Stimulated activated CD8-positive, alpha-beta memory T cell treated with anti-CD3 and anti-CD28 coated beads, Interleukin-4, amount 100 ng/mL, for 4 hours (primary cell): ENCODE measurements at places on chromosomes 2 and 18.

GRCh38 chr2:41998186-41999127 is 49.4 kb upstream of the PKDCC start:
- DNase-seq, result no peak

DNA sequence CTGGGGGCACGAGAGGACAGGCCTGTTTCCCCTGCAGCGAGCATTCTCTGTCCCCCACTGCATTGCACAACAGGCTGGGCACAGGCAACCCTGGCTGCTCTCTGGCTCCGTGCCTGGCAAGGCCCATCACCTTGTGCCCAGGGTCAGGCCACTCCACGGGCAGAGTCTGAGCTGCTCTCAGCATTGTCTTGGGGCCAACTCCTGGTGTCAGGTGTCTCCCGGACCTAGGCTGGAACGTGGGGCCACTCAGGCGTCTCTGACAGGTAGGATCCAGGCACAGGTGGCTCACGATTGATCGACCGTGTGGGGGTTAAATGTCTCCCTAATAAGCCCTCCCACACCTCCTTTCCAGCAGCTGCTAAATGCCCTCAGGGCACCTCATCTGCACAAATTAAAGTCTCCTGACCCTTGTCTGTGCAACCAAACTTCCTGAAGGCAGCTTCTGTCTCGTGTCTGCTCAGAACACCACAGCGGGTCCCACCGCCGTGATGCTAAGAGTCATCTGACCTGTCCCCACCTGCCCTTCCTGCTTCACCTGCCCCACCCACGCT is 66.6 kb upstream of the GPC1 start:
- DNase-seq, result no peak

DNA sequence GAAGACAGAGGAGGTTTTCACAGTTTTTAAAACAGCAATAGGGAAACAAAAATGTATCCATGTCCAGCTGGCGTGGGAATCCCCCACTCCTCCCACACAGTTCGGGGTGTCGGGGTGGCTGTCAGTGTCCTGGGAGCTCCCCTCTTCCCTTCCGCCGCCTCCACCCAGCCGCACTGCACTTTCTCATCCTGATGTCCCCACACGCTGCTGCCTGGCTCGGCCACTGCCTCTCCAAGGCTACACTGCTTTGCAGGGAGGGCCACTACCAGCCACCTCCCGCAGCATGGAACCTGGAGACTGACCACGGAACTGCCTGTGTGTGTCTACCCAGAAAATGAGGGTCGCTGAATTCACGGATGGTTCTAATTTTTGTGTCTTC is 138.7 kb upstream of the CTDP1 start:
- no peak for DNase-seq

- DNase-seq, result no peak
These were observed 25.1 kb upstream of the CCL20 start for GRCh38 chr2:227788561-227789018.

DNA sequence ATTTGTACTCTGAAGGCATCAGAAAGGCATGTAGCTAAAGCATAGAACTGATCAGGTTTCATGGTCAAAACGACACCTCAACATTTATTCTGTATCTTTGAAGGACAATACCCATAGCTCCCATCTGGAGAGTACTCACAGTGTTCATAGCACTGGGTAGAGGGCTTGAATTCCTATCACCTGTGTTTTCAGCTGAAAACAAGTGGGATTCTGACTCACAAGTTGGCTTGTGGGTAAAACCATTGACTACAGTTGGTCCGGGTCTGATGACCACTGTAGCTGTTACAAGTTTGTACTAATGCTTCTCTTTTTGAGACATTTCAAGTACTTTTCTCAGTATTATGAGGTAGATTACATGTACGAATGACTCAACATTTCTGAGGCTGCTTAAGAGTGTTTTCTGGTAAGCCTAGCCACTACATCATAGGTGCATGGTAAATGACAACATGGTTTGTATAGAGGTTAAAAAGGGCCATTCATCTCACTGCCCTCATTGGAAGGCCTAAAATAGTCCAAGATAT is 68.6 kb upstream of the PELI1 start:
- DNase-seq, result no peak

- no peak for DNase-seq
These were observed 157.9 kb downstream of the LNPK start for GRCh38 chr2:175844169-175844568.

- DNase-seq, result no peak
These were observed 102.2 kb upstream of the FZD7 start for GRCh38 chr2:201931475-201931874.

DNA sequence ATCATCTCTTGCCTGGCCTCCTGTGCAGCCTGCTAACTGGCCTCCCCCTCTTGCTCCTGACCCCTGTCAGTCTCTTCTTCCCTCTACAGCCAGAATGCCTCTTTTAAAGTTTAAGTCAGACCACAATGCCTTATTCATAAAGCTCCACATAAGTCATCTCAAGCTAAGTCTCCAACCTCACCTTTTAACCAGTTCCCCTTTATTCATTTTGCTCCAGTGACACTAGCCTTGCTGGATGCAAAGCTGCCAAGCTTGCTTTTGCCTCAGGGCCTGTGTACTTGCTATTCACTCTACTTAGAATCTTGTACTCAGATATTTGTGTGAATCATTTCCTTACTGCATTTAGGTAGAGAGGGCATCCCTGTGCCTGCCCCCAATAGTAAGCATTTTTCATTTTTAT is 180.9 kb downstream of the PDE1A start:
- no peak for DNase-seq

DNA sequence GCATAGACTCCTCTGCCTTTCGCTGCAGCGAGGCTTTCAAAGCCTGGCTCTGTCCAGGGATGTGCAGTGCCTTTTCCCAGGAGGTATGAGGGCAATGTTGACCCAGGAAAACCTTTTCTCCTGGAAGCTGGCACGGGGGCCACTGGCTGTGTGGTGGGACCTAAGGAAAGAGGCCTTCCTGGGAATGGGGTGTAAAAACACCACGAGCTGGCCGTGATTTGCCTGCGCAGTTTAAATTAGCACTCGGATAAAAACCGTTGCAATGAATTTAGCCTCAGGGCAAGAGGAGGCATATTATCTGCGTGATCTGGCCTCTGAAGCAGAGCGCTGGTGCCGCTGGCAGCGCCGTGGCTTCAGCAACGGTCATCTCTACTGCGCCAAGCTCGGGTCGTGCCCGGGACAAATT is 3.0 kb downstream of the OSR1 start:
- no peak for DNase-seq

DNA sequence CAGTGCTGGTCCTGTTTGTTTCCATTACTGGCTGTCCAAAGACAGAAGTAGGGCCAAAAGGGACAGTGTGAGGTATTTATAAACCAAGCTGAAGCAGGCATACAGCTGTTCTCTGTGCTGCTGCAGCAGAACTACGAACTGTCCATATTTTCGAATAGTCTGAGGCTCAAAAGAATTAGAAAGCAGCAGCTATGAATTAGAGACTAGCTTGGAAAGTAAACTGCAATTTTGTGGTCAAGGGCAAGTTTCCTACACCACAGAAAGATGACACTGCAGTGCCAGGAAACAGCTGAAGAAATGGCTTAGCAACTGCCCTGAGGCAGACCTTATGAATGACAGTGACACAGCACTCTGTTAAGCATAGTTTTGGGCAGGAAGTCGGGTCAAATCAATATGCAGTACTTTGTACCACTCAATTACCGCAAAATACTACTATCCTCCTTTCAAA is 125.3 kb downstream of the TMEM131 start:
- DNase-seq, result peak; percentile 10

- DNase-seq, result no peak
These were observed 235.3 kb downstream of the ANKRD36 start for GRCh38 chr2:97348265-97348664.

DNA sequence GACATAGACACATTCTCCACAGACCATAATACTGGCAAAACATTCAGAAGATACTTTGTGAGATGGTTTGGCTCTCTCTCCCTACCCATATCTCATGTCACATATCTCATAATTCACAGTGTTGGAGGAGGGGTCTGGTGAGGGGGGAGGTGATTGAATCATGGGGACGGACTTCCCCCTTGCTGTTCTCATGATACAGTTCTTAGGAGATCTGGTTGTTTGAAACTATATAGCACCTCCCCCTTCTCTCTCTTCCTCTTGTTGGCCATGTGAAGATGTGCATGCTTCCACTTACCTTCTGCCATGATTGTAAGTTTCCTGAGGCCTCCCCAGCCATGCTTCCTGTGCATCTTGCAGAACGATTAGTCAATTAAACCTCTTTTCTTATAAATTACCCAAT is 61.1 kb downstream of the HK2 start:
- no peak for DNase-seq

DNA sequence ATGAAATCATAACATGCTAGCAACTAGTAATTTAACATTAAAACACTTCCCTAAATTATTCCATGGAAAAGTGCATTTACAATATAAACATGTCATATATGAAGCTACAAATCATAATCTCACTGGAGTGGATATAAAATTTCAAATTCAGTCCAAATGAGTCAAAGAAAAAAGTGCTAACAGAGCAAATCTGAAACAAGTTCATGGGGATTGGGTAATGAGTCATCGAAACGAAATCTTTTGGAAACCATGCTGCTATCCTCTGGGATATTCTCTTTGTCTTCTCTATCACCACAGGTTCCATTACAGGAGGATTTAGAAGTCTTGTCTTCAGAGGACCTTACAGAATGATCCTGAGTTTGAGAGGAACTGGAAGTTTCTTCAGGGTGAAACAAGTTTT is 34.1 kb downstream of the STK17B start:
- no peak for DNase-seq

DNA sequence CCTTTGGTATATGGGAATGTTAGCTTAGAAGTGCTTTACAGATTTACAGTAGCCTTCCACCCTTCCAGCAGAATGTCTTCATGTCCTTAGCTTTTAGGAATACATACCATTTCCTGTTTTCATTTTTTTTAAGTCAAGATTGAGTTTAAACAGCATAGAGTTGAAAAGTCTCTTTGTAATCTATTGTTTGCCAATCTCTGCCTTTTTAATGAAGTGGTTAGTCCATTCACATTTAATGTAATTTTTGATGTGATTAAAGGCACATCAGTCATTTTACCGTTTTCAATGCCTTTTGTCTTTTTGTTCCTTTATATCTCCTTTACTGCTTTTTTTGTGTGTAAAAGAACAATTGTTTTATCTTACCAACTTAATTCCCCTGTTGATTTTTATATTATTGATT is 233.4 kb upstream of the SMIM21 start:
- no peak for DNase-seq

DNA sequence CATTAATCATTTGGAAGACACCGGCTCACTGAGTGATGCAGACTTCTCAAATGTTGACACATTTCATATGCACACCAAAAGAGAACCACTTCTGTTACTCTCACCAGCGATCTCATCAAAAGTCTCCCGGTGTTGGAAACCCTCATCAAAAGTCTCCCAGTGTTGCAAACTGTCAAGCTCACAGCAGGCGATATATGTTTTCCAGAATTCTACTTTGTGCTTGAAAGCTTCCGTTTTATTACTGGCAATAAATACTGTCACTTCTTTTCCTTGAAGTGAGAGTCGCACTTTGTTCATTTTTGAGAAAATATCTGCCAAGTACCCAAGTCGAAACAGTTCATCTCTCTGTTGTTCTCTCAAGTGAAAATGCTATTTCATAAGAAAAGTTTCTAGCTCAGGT is 20.5 kb downstream of the MLPH start:
- DNase-seq, result no peak

DNA sequence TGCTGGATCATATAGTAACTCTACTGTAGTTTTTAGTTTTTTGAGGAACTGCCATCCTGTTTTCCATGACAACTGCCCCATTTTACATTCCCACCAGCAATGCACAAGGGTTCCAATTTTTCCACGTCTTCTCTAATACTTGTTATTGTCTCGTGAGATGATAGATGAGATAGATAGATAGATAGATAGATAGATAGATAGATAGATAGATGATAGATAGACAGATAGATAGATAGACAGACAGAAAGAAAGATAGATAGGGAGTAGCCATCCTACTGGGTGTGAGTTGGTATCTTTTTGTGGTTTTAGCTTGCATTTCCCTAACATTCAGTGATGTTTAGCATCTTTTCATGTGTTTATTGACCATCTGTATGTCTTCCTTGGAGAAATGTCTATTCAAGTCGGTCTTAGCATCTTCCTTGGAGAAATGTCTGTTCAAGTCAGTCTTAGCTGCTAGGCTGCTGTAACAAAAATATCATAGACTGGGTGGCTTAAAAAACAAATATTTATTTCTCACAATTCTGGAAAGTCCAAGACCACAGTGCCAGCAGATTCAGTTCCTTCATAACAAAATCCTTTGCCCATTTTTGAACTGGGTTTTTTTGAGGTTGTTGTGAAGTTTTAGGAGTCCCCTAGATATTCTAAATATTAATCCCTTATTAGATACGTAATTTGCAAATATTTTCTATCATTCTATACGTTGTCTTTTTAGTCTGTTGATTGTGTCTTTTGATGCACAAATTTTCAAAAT is 98.5 kb downstream of the BIN1 start:
- DNase-seq, result no peak

DNA sequence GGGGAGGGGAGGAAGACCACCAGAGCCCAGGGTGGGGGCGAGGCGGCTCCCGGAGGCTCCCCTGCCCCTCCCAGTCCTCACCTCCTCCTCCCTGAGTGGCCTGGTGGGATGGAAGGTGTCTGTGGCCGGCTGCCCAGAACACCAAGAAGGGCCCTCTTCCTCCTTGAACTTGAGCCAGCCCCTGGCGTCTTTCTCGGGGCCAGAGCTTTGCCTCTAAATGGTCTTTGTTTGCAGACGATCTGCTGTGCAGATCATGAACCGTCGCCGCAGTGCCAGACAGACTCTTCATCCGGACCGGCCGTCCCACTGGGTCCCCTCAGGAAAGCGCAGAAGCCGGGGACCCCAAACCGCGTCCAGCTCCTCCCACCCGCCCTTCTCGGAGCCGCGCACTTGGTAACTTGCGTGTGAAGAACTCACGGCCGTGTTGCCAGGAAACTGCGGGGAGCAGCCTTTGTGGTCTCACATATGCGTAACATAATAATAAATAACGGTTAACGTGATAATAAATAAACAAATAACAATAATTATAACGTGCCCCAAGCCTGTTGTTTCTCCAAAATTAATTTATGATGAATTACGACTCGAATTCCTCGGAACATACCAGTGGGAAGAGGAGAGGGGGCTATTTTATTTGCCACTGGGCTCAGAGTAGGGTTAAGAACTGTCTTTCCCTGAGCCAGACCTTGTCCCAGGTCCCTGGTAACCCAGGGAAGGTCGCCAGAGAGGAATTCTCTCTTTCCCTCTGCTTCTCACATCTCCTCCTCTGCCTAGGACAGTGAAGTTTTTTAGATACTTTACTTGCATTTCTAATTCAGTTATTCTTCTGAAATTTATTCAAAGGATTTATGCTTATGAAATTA is 41.0 kb downstream of the PTGR3 start:
- DNase-seq, result no peak

DNA sequence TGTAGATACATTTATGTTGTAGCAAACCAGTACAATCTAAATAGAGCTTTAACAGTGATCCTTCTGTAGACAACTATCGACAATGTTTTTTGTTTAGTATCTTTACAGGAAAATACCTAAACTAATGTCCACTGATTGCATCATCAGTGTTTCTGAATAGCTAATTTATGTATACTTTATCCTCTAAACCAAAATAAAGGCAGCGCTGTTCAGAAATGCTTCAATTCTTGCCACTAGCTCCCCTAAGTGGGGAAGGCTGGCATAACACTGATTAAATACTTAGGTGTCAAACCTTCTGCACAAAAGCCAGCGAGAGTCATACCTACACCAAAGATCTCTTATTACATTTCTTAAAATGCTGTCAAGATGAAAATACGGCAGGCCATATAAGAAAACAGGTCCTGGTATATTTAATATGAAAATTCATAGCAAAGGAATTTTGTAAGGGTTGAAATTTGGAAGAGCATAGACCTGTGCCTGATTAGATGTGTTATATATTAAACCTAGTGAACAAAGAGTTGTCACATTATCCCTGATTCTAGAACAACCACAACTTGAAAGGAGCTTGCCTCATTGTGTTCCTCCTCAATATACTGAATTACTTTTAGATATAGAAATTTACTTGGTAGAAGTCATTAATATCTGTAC is 1693.4 kb upstream of the SLC39A10 start:
- no peak for DNase-seq
